Adrenal gland (tissue), 19 donors: ENCODE measurements at places on chromosomes 4 and X.

- DNase-seq = no peak
These were observed 9.6 kb downstream of the PSAPL1 start for GRCh38 chr4:7425124-7425523.

GRCh38 chr4:113094802-113095201 lies 45.3 kb downstream of the ANK2 start:
- DNase-seq = no peak

GRCh38 chrX:18887825-18888212 lies 96.1 kb downstream of the PHKA2 start:
- DNase-seq = no peak

- DNase-seq = no peak
These were observed 104.0 kb downstream of the MAD2L1 start for GRCh38 chr4:119962631-119963030.

DNA sequence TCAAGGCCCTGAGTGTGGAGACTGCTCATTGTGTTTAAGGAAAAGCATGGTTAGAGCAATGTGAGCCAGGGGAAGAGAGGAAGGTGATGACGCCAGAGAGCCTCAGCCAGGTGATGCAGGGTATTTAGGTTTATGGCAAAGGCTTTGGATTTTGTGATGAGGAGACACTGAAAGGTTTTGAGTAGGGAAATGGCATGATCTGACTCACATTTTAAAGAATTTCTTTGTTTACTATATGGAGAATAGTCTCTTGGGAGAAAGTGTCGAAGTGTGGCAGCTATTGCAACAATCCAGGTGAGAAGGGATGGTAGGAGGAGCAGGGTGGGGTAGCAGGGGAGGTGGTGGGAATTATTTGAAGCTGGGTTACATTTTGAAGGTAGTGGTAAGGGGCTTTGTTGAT lies 293.4 kb upstream of the IGFBP7 start:
- no peak for DNase-seq

- no peak for DNase-seq
These were observed 210.6 kb downstream of the LDB2 start for GRCh38 chr4:16687845-16688244.

- DNase-seq = peak; percentile 65
These were observed 36.9 kb downstream of the SORBS2 start for GRCh38 chr4:185774845-185775680.

GRCh38 chr4:61505773-61506685 lies 305.9 kb downstream of the ADGRL3 start:
- DNase-seq = no peak

- peak; percentile 14 for DNase-seq
These were observed 82.8 kb downstream of the CPZ start for GRCh38 chr4:8675383-8675782.

GRCh38 chr4:112172180-112172579 lies 26.9 kb downstream of the FAM241A start:
- no peak for DNase-seq

GRCh38 chr4:2336659-2337058 lies 74.8 kb upstream of the MXD4 start:
- DNase-seq = no peak

GRCh38 chr4:70759126-70759525 lies 37.4 kb downstream of the RUFY3 start:
- DNase-seq = no peak

- no peak for DNase-seq
These were observed 124.5 kb upstream of the NOCT start for GRCh38 chr4:138890891-138891570.

DNA sequence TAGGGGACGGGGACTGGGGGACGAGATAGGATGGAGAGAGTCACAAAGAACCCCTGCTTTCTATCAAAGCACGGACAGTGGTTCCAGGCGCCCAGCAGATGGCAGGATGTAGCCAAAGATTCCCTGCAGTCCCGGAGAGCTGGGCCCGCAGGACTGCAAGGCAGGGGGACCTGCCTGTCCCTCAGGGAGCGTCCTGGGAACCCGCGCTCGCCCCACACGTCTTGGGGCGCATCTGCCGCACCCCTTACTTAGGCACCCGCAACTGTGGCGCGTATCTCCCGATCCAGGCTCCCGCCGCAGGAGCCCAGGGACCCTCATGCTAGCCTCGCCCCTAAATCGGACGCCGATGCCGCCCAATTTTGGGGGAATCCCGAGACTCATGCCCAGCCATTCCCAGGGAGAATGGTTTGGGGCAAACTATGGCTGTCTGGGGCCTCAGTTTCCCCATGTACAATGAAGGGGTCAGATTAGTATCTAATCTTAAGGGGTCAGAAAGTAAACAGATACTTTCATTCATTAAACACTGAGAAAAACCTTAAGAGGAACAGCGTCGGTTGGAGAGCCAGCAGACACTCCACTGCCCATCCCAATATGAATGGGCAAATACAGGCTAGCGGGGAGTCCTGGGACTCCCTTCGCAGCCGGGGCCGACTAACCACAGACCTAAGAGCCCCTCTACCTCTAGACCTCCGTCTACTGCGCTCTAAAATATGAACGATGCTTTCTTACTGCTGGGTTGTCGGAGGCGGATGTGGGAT lies 581 bp upstream of the STK32B start:
- DNase-seq = peak; percentile 65
